Suppressor macrophage treated with lipopolysaccharide for 4 hours (primary cell): ENCODE measurements at places on chromosomes 2 and 18.

- no peak for DNase-seq
These were observed 34.8 kb downstream of the ABHD3 start for GRCh38 chr18:21669736-21670285.

DNA sequence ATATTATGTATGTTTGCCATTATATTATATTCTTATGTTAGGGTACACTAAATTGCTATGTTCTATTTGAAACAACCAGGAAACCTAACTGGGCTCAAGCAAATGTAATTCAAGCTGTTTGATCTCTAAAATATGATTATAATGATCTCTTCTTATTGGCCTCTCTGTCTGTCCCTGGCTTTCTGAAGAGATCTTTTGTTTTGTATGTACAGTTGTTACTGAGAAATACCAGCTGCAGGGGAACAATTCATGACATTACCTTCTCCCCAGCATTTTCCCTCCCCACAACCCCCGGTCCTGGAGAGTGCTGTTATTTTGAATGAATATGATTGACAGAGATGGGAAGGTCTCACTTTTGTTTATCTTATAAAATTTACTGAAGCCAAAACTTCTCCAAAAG lies 54.8 kb upstream of the CD28 start:
- DNase-seq: no peak

GRCh38 chr2:152594022-152594766 lies 123.1 kb downstream of the PRPF40A start:
- peak; percentile 91 for DNase-seq

GRCh38 chr2:130910931-130911330 lies 74.2 kb downstream of the ARHGEF4 start:
- no peak for DNase-seq

DNA sequence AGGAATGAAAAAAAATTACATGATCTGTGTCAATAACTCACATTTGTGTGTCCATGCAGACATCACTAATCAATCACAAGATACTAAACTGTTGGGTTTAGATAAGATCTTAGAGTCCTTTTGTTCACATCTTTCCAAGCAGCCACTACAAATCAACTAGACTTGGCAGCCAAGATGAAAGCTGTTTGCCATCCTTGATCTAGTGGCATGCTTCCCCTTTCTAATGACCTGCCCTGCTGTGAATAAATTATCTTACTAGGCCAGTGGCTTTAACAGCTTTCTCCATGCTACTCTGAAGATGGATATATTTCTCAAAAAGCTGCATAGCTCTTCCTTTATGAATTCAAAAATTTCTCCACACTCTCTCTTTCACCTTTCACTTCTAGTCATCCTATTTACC lies 1338.0 kb upstream of the ACVR2A start:
- DNase-seq: no peak

- no peak for DNase-seq
These were observed 17.5 kb upstream of the CDC42EP3 start for GRCh38 chr2:37688771-37689468.

DNA sequence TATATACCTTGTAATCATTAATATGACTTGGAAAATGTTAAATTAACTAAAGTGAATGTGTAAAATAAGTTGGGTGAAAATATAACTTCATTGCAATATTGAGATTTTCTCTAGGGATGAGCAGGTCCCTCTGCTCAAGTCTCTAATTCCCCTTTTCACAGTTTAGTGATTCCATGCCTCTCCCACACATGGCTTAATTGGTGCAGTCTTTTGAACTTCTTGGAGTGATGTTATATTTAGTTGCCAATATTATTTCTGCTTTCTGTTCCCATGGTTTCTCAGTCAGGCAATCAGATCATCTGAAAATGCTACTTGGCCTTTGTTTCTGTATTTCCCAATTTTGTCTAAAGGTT lies 233.7 kb upstream of the SPOPL start:
- DNase-seq: peak; percentile 14

DNA sequence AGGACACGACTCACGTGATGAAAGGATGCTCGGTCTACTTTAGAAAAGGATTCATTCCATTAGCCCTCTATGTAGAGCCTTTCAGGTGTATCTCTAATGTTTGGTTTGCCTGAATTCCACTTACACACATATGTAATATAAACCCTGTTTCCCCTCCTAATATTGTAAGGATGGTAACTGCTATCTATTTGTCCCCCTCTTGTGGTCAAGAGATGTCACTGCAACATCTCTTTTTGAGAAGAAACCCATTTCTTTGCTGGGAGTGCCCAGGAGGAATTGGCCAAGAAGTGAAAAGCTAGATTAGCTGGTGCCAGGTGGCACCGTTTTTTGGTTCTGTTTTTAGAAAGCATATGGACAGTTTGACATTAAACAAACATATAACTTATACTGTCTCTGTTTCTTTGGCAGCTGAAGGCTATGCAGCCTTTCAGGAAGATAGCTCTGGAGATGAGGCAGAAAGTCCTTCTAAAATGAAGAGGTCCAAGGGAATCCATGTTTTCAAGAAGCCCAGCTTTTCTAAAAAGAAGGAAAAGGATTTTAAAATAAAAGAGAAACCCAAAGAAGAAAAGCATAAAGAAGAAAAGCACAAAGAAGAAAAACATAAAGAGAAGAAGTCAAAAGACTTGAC lies 41.2 kb downstream of the RALBP1 start:
- peak; percentile 62 for DNase-seq
